ENCODE measurements at places on chromosomes 4 and X.

DNA sequence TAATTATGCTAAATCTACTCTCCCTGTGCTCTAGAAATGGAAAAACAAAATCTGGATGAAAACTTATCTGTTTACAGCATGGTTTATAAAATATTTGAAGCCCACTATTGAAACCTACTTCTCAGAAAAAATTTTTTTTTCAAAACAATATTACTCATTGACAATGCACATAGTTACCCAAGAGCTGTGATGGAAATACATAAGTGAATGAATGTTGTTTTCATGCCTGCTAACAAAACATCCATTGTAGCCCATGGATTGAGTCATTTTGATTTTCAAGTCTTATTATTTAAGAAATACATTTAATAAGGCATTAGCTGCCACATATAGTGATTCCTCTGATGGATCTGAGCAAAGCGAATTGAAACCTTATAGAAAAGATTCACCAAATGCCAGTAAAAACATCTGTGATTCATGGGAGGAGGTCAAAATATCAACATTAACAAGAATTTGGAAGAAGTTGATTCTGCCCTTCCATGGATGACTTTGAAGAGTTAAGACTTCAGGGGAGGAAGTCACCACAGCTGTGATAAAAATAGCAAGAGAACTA is 144.7 kb upstream of the HHIP start:
- DNase-seq, result no peak

DNA sequence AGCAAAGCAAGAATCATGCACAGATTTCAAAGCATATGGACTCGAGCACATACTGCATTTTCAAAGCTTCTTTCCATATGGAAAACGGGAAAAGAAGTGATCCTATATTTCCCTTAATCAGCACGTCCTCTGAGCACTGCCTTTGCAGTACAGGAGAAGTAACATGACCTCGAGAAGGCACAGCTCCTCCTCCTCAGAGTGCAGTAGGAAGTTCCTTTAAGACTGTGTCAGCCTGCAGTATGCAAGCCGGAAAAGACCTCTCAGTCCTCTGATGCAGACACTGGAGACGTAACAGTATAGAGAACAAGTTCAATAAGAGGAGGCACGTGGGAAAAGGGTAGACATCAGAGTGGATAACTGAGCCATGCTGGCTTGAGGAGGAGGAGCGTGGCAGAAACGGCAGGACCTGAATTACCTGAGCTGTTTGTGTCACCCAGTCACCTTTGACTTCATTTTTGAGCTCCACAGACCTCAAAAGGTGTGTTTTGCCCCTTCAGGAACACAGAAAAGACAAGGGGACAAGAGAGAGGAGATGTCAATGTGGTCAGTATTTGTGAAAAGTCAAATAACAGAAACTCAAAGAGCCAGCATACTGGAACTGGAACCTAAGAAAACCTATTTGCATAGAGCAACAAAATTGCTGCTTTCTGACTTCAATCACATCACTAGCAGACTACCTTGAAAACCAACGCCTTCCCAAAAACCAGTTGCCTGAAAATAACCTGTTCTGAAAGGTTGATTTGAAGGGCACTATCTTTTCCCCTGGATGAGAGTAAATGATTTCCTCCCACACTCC is 20.8 kb downstream of the IRF2 start:
- peak; percentile 52 for DNase-seq

GRCh38 chr4:36614011-36614410 is 332.6 kb downstream of the DTHD1 start:
- DNase-seq, result no peak

DNA sequence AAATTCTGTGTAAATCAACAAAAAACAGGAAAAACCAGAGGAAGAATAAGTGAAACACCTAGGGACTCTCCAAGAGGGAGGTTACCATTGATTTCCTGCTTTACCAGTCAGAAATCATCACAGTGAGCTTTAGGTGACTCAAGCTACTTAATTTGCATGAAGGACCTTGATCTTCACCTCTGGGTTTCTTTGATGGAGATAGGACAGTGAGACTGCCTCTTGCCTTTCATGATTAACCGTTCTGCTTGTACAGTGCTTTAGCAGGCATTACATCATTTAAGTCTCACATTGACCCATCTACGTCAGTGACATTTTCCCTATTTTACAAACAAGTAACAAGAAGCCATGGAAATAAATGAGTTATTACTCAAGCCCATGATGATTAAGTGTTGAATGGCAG is 3.4 kb upstream of the GK start:
- no peak for DNase-seq

DNA sequence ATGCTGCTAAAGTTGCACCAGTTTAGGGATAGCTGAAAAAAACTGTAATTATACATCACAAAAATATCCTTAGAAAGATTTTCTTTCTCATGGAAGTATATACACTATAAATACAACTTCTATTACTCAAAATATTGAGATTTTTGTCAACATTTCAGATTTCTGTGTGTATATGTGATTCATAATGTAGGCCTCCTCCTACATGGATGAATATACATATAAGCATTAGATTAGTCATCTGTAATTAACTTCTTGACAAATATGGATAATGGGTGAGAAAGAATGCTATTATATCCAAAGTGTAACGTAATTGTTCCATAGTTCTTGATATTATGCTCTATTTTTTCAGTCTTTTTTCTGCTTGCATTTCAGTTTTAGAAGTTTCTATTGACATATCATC is 124.9 kb downstream of the CBLL2 start:
- DNase-seq, result no peak

- DNase-seq, result no peak
Observed at GRCh38 chr4:58042176-58042575, 932.0 kb upstream of the IGFBP7 start.

GRCh38 chr4:169283114-169283509 is 12.4 kb upstream of the SH3RF1 start:
- no peak for DNase-seq

DNA sequence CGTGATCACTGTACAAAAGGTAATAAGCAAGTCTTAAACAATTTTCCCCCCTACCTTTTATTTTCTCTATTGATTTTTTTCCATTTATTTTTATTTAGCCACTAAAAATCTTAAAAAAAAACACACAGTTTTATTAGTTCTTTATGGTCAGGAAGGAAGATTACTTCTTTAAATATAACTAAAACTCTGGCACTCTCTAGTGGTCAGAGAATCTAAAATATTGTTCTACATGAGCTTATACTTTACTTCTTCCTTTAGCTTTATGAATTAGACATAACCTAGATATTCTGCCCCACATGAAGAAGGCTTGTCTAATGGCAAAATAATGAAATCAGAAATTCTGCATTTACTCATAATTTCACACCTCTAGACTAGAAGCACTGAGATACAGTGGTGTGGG is 135.2 kb downstream of the PDE5A start:
- no peak for DNase-seq

DNA sequence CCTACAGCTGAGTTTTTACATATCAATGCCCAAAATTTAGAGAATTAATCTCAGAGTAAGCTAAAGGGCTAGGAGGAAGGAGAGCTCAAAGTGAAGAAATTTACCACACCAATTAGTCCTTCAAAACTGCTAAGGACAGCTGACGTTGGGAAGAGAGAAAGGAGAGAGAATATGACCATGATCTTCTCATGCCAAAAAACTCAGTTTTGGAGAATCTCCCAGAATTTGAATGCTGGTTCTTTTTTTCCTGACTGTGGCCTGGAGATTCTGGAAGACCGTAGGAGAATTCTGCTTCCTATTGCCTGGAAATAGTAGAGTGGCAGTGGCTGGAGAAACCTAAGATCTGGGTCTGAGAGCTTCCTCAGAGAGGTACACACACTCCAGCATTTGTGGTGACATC is 834.4 kb upstream of the SLIT2 start:
- no peak for DNase-seq

GRCh38 chr4:156885374-156885773 is 86.2 kb downstream of the PDGFC start:
- DNase-seq, result no peak

- DNase-seq, result no peak
Observed at GRCh38 chr4:159232465-159233106, 129.7 kb downstream of the RAPGEF2 start.

GRCh38 chr4:6125103-6125651 is 75.2 kb downstream of the JAKMIP1 start:
- no peak for DNase-seq

- DNase-seq, result no peak
Observed at GRCh38 chr4:110622841-110623717, at the start of gene PITX2. Gene PITX2, minus strand, starts transcription at chr4:110623077. Its CDS starts 617 bp downstream, at chr4:110622460.

All from 8988T (cell line).